ENCODE measurements at places on chromosomes 7 and 10. TPM values are rescaled to one million over a fixed set of nuclear protein-coding genes. Genes with fewer than 3 reads are reported as not detected.
A peak's percentile ranks its signal among the peaks of the same experiment; 100 is the strongest.

GRCh38 chr7:105268056-105268455 is 120.7 kb downstream of the SRPK2 start:
- no peak for DNase-seq

DNA sequence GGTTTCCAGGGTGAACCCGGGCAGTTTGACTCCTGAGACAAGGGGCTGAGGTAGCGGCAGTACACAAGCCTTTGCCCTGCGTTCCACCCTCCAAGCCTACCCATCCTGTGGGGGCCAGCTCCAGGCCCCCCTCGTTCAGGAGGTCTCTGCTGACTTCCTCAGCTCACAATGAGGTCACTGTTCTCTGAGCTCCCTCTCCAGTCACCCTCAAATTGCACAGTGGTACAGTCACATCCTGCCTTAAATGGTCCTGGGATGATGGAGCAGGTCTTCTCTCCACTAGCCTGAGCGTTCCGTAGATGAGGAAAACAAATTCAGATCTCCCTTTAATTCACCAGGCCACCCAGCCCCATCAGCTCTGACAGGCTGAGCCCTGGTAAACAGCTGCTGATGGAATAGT is 90.2 kb downstream of the SH3PXD2A start:
- no peak for DNase-seq

- no peak for DNase-seq
Measured at GRCh38 chr7:157775560-157776332, 438.9 kb downstream of the DNAJB6 start.

DNA sequence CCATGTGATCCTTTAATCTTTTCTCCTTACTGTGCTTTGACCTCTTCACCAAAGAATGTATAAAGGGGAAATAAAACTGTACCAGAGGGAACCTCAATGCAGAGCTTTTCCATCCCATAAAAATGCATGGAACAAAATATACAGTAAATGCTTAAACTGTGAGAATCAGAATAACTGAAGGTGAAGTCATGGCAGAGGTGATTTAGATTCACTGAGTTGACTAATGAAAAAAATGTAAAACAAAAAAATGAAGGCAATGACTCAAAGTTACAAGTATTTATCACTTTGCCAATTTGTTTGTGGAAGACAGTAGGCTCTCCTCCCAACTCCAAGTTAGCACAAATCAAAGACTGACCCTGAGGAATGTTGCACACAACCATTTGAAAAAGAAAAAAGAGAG is 1331.6 kb upstream of the SORCS1 start:
- DNase-seq: no peak

DNA sequence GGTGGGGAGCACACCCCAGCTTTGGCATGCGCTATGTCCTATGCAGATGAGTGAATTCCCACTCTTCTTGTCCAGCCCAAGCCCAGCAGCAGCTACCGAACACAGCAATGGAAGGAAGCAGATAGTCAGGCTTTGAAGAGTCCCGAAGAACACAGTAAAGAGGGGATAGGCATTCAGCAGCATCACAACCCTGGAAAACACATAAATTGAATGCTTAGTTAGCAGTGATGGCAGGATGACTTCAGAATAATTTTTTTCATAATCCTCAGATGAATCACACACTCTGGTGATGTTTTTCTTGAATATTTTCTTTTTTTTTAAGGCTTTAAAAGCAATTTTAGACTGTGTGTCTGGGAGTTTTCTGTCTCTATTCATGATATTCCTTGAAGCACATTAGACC is 95.8 kb downstream of the CFAP58 start:
- DNase-seq: no peak

DNA sequence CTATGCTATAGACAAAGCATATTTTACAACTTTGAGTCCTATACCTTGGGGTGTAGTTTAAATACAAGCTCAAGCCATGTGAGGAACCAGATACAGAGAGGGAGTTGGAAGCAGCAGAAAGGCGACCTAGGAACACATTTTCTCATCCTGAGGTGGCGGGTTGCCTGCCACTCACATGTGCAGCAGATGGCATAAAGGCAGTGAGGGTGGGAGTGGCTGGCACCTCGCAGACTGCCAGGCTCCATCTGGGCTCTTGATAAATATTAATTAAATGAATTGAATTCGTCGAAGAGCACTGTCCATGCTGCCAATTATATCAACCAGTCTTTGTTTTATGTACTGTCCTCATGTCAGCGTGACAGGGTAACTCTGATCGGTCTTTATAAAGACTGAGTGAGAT is 79.0 kb upstream of the SEMA3C start:
- DNase-seq: no peak

- DNase-seq: no peak
Measured at GRCh38 chr7:114269714-114270113, 144.9 kb upstream of the FOXP2 start.

GRCh38 chr10:11404901-11405300 is 206.5 kb downstream of the USP6NL start:
- no peak for DNase-seq

GRCh38 chr10:17006631-17007417 is 122.8 kb downstream of the CUBN start:
- DNase-seq: no peak

GRCh38 chr7:70190281-70190680 is 592.0 kb downstream of the AUTS2 start:
- DNase-seq: no peak

- DNase-seq: no peak
Measured at GRCh38 chr10:37860494-37861190, 3.2 kb upstream of the ZNF248 start.

- no peak for DNase-seq
Measured at GRCh38 chr7:92557249-92557648, 28.7 kb downstream of the RBM48 start.

DNA sequence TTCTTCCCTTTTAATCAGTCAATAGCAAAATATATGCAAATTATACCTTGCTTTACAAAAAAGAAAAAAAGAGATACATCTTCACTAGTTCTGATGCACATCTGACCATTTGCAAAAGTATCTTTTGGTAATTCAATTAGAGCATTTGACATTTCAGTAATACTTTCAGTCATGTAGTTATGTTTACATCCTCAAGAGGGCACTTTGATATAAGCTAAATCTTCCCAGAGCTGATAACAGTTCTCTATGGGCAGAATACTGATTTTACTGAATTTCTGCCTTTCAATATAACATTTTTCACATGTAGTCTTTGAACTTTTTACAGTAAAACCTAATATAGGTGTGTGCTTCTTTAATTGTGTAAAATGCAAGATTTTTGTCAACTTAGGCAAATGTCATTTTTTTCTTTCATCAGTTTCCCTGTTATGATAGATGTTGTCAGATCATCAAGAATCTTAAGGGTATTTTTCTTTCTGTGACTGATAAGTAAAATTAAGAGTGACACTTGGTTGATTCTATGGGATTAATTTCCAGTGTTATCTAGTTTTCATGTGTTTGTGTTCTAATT is 703.5 kb upstream of the SEMA3D start:
- DNase-seq: no peak

DNA sequence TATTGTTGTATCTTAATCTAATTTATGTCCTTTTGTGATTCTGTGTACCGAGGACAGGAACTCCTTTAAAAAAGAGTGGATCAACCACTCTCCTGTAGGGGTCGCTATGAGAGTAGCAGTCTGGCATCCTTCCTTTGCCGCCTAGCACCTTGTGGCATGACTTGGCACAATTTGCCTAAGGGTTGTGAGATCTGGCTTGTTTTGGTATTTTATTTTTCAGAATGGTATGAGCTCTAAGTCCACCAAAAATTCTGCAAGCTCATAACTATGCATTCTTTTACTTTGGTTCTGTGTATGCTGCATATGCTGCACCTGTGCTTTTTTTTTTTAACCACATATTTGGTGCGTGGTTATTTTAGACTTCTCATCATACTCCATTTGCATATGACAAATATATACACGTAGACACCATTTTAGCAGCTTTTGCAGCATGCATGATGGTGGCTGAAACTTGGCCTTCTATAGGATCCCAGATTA is 112.8 kb downstream of the CDK14 start:
- DNase-seq: peak; percentile 59

DNA sequence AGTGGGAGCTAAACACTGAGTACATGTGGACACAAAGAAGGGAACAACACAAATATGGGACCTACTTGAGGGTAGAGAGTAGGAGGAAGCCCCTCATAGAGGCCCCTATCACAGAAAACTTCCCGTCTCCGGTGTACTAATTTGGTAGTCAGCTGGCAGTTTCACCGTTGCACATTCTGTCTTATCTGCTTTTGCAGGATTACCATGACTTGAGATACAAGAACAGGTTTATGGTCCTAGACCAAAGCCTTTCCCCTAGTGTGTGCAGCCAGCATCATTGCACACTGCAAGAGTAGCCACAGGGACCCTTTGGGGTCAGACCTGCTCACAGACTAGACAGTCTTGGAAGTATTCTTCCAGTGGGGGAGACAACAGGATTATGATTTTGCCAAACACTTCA is 5.9 kb upstream of the IFIT1B start:
- no peak for DNase-seq

DNA sequence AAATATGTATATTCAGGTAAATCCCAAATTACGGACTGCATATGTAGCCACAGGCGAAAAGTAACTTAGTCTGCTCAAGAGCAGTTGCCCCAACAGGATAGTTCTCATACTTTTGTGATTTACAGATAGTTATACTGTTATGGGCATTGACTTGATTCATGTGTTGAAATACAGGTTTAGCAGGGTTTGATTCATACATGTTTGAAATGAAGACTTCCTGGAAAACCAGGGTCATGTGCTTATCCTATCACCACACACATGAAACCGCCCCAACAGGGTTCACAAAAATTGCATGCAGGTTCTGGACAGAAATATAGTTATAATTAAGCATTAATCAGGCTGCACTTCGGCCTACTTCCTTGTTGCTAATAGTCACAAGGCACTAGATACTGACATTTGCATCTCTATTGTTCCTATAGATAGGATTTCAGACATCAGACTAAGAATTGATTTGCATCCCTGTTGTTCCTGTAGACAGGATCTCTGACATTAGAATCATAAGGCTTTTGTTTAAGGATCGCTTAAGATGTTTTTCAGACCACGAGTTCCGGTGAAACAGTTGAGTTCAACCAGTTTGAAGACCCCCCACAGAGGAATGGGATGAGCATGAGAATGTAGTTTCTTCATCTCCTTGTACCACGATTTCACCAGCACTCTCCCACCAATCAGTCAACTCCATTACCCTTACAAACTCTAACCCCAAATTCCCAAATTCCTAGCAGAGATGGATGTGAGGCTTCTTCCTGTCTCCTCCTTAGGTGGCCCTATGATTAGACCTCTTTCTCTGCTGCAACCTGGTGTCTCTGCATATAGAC is 2.0 kb upstream of the ZNF398 start:
- DNase-seq: no peak

DNA sequence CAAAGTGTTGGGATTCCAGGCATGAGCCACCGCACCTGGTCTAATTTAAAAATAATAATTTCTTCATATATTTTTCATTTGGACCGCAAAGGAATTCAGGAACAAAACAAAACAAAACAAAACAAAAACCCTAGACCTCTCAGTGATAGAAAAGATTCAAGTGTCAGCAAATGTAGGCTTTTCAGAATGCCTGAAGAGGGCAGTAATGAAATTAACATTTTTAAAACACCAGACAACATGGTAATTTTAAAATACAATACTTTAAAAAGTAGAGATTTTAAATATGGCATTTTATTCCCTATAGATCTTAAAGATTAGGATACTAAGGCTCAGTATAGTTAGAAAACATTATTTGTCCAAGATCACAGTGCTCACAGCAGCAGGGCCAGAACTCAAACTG is 36.6 kb downstream of the DNMBP start:
- DNase-seq: no peak

GRCh38 chr10:7444551-7445121 is 33.8 kb upstream of the SFMBT2 start:
- peak; percentile 9 for DNase-seq

DNA sequence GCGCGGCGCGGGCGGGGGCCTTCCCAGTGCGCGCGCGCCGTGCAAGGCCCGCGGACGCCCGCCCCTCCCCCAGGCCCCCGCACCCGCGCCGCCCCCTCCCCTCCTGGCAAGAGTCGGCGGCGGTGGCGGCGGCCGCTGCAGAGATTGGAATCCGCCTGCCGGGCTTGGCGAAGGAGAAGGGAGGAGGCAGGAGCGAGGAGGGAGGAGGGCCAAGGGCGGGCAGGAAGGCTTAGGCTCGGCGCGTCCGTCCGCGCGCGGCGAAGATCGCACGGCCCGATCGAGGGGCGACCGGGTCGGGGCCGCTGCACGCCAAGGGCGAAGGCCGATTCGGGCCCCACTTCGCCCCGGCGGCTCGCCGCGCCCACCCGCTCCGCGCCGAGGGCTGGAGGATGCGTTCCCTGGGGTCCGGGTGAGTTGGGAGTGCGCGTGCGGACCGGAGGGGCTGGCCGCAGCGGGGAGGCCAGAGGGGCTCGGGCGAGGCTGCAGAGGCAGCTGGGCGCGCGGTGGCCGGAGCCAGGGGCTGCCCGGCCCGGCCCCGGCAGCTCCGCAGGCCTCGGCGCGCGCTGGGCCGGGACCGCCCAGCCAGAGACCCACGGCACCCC is at the start of gene BMPR1A:
BMPR1A (plus strand) TSS at position 109 of the 602 bp plus-strand sequence. CDS start 119,400 bp downstream, outside the sequence.
- DNase-seq: no peak

GRCh38 chr7:43517464-43517863 is 65.4 kb upstream of the STK17A start:
- DNase-seq: no peak

GRCh38 chr7:30247541-30248401 is 36.6 kb upstream of the ZNRF2 start:
- DNase-seq: no peak

- DNase-seq: no peak
Measured at GRCh38 chr10:49751636-49752510, 10.2 kb downstream of the OGDHL start.

DNA sequence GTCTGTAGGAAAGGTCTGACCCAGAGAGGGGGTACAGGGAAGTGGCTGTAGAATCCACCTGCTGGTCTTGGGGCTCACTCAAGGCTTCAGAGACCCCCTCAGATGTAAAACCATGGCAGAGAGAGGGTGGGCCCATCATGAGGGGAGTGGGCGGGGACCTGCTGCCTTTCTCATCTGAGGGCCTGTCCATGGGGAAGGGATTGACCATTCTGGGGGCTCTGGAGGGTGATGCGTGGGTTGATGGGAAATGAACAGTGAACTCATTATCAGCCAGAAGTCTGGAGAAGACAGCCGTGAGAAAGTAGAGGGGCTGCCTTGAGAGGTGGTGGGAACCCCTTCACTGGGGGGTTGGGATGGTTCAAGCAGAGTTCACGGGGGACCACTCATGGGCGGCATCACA is 66.8 kb downstream of the MINDY4 start:
- DNase-seq: no peak

Gene EPDR1
- 11.7 TPM for total RNA-seq

Gene HMX2
- total RNA-seq: not detected

Gene ACSM6
- not detected for total RNA-seq

Gene SHH
- 0.26 TPM for total RNA-seq

Gene AQP1
- 2.7 TPM for total RNA-seq

Gene FRMPD2
- total RNA-seq: not detected

Gene TRIM74
- 1.0 TPM for total RNA-seq

Gene PIK3CG
- 2.4 TPM for total RNA-seq

Gene PTPN20
- 0.97 TPM for total RNA-seq

Gene DENND11
- 77.0 TPM for total RNA-seq

Gene NSMCE4A
- 78.3 TPM for total RNA-seq

Gene MRLN
- total RNA-seq: not detected

Gene PNLIPRP3
- total RNA-seq: not detected

Gene STEAP2
- 0.49 TPM for total RNA-seq
